ENCODE measurements at places on chromosomes 1 and 21.

- no peak for DNase-seq
Measured at GRCh38 chr1:164563721-164564360, 4.9 kb downstream of the PBX1 start.

GRCh38 chr1:110412576-110412975 lies 5.1 kb upstream of the LAMTOR5 start:
- peak; percentile 28 for DNase-seq

- peak; percentile 22 for DNase-seq
Measured at GRCh38 chr1:111747282-111747734, 8.1 kb upstream of the INKA2 start.

GRCh38 chr1:29498126-29499103 lies 262.1 kb downstream of the PTPRU start:
- DNase-seq = no peak

DNA sequence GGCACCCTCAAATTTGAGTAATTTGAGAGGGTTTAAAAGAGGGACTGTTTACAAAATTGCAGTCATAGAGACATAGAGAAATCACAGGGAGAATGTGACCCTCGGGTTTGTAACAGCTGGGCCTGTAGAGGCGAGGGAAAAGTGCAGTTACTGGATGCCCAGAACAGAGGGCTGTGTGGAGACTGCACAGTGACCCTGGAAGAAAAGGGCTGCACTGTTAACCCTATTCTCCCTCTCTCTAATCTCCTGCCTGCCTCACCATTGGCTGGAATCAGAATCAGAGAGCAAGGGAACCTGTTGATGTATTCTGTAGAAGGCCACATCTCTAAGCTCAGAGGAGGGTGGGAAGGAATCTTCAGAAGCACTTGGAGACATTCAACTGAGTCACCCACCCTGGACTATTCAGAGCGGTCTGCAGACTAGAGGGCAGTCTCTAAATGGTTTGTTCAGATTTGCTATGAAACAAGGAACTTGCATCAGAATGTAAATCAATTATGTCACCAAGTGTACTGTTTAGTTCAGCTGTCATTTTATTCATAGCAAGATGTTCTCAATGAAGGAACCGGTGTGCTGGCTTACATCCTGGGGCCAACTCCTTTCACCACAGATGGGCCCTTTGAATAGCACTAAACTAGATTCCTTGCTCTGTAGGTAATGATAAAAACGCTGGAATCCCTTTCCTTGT lies 132.2 kb upstream of the HOOK1 start:
- DNase-seq = no peak

GRCh38 chr1:157348538-157349480 lies 203.5 kb downstream of the FCRL5 start:
- DNase-seq = no peak

Data from stimulated activated CD4-positive, alpha-beta T cell treated with anti-CD3 and anti-CD28 coated beads, Interleukin-1b, Interleukin-23, amount 100 ng/mL, for 1 hour (primary cell).